ENCODE measurements at places on chromosomes 7 and 10.

DNA sequence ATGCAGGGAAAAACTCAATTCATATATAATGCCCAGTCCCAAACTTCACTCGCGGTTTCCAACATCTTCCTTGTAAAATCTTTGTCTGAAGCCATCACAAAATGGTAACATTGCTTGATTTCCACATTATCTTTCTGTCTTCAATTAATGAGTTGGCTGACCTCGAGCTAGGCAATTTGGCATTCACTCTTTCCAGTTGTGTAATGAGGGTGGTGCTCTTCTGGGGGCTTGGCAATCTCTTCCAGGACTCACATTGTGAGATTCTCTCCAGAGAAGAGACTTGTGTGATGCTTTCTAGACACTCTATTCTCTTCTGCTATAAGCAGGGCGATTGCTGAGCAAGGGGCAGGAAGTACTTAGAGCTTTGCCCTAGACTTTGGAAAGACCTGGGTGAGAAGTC, 179.5 kb downstream of the JCAD start:
- no peak for DNase-seq

- no peak for DNase-seq
Measured at GRCh38 chr10:80503584-80504157, 34.0 kb upstream of the SH2D4B start.

DNA sequence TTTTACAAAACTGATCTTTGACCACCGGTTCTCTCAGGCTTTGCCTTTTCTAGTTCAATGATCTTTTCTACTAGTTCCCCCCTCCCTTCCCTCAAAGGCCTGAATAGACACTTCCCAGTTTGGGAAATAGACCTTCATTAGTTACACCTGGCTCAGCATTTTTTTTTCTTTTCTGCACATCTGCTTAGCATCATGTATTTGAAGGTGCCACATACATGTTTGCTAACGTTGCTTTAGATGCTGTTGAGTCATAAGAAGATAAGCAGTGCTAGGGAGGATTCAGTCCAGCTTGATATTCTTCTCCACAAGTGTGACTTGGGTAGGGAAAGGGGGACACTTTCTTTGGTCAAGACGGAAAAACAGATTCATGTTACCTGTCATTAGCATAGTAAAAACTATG, 78.3 kb downstream of the BICC1 start:
- DNase-seq, result no peak

GRCh38 chr7:123190109-123190831, 9.5 kb downstream of the SLC13A1 start:
- DNase-seq, result no peak

- no peak for DNase-seq
Measured at GRCh38 chr7:127047521-127047920, 205.2 kb downstream of the GRM8 start.

- DNase-seq, result peak; percentile 25
Measured at GRCh38 chr7:5452937-5453540, 29.4 kb upstream of the TNRC18 start.

GRCh38 chr7:5194571-5194970, 4.5 kb downstream of the WIPI2 start:
- DNase-seq, result no peak

DNA sequence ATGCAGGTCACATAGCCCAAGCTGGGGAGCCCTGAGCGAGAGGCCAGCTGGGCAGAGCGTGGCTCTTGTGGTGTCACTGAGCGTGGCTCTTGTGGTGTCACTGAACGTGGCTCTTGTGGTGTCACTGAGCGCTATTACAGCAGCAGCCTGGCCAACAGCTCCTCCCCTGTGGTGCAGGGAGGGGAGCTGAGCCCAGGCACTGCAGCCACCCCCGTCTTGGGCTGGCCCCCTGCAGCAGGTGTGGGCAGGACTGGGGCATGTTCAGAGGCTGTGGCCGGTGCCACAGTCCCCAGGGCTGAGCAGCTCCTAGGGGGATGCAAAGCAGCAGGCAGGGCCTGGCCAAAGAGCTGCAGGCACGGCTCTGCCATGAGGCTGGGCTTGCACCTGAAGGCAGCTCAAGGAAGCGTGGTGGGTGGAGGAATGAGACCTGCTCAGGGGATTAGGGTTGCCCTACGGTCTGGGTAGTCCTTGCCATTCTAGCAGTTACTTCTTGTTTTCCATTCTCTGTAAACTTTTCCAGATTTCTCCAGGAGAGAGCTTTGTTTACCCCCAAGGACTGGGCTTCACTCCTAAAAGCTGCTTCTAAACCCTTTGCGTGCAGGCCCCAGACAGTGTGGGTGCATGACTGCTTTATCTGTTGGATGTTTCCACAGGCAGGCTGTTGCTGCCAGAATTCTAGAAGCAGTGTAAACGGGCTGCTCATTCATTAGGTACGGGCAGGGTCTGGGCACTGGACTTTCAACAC, 29.2 kb downstream of the ZNF783 start:
- no peak for DNase-seq

- DNase-seq, result no peak
Measured at GRCh38 chr10:85510682-85511081, 855.9 kb downstream of the GRID1 start.

DNA sequence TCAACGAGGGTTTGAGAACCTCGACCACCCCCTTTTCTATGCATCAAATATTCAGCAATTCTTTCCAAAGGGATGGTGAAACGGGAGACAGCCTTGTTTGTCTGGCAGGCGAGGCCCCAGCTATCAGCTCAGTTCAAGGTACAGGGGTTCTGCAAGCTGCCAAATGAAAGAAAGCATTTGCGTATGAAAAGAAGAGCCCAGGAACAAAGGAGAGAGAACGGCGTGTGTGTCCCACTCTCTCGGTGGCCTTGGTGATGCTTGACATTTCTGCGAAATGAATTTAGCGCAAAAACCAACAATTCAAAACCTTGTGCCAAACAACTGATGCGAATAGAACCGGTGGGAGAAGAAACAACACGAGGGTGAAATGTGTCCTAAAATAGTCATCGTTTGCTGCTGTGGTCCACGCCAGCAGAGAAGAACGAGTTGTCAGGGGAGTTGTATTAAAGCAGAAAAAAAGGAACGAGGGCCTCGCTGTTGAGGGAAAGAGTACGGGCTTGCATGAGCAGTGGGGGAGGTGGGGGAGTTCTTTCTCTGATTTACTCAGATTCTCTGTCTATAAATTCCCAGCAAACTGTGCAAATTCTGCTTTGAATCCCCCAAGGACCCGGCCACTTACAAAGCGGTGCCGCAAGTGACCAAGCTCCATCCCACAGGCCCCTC, 97.7 kb downstream of the TMEM130 start:
- no peak for DNase-seq

- DNase-seq, result no peak
Measured at GRCh38 chr10:104424719-104425118, 71.1 kb downstream of the CFAP58 start.
